ENCODE measurements at places on chromosomes 3 and 15. TPM values are rescaled to one million over a fixed set of nuclear protein-coding genes. Genes with fewer than 3 reads are reported as not detected.

PLD1 gene
- 60.7 TPM for total RNA-seq

PRTG gene
- 2.9 TPM for total RNA-seq

VPS8 gene
- 59.4 TPM for total RNA-seq

TM6SF1 gene
- 40.7 TPM for total RNA-seq

IP6K2 gene
- total RNA-seq, result 49.4 TPM

NMD3 gene
- total RNA-seq, result 120 TPM

KNG1 gene
- total RNA-seq, result not detected

A4GNT gene
- not detected for total RNA-seq

C15orf62 gene
- 0.46 TPM for total RNA-seq

CD200 gene
- 1.6 TPM for total RNA-seq

MYO9A gene
- 24.2 TPM for total RNA-seq

IQCF5 gene
- not detected for total RNA-seq

AMIGO3 gene
- total RNA-seq, result 0.32 TPM

CLDN11 gene
- 169 TPM for total RNA-seq

RUBCN gene
- total RNA-seq, result 4.9 TPM

SNX22 gene
- 0.76 TPM for total RNA-seq

SERP1 gene
- 169 TPM for total RNA-seq

FBXW12 gene
- not detected for total RNA-seq

CYP11A1 gene
- total RNA-seq, result not detected

ZBTB47 gene
- 13.6 TPM for total RNA-seq

ROPN1 gene
- total RNA-seq, result not detected

KLF15 gene
- total RNA-seq, result 0.65 TPM

POPDC2 gene
- total RNA-seq, result 0.65 TPM

LYZL4 gene
- not detected for total RNA-seq

AADAC gene
- total RNA-seq, result 0.15 TPM

DUOX2 gene
- not detected for total RNA-seq

UCN2 gene
- not detected for total RNA-seq

UBE2E1 gene
- total RNA-seq, result 112 TPM

ACTRT3 gene
- 6.2 TPM for total RNA-seq

LSAMP gene
- total RNA-seq, result 0.15 TPM

CD80 gene
- total RNA-seq, result not detected

THAP10 gene
- 1.9 TPM for total RNA-seq

KIF7 gene
- total RNA-seq, result 8.1 TPM

FAM107A gene
- 12.2 TPM for total RNA-seq

ST8SIA2 gene
- total RNA-seq, result not detected

MAP6D1 gene
- total RNA-seq, result 1.3 TPM

RNF111 gene
- total RNA-seq, result 16.9 TPM

ERICH6 gene
- not detected for total RNA-seq

ACTC1 gene
- total RNA-seq, result not detected

IL17RC gene
- 21.7 TPM for total RNA-seq
